Stimulated activated CD4-positive, alpha-beta T cell treated with anti-CD3 and anti-CD28 coated beads, Interleukin-15, amount 100 ng/mL, for 24 hours (primary cell): ENCODE measurements at places on chromosomes 13 and 19.

- no peak for DNase-seq
These were observed 10.2 kb upstream of the OR10H5 start for GRCh38 chr19:15776991-15777970.

DNA sequence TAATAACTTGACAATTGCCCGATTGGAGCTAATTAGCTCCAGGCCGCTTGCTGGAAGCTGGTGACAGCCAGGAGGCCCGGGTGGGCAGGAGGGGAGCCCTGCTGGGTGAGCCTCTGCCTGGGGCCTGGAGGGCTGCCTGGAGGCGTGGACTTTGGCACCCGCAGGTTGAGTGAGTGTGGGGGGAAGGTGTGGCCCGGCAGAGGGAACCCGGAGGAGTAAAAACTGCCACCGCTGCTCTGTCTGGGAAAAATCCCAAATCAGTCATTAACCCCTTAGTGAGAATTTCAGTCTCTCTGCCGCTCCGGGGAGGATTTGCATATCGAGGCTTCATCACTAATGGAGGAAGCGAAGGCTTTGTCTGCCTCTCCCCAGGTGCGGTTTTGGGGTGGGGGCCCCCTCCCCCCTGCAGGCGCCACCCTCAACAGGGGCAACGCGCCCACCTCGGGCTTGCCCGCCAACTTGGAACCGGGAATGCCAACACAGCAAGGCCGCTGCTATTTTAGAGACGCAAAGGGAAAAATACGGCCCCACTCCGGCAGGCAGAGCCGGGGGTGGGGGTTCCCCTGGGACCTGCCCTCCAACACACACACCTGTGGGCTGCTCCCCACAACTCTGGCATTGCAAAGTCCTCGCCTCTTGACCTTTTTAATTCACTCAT, 6.2 kb downstream of the EFNA2 start:
- DNase-seq = no peak

DNA sequence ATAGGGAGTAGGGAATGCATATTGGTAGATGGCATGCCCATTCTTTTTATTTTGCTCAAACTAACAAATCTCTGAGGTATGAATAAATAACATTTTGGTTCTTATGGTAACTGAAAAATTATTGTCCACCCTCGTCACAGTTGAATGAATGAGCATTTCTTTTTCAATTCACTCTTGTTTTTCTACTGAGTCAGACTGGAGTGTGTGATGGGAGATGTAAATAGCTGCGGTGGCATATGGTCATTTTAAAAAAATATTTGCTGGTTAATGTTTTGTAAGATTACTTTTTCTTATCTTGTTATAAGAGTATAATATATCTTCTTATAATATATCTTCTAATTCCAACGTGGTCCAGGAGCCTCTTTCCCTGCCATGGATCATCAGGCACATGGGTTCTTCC, 586.5 kb downstream of the SLITRK5 start:
- no peak for DNase-seq

- no peak for DNase-seq
These were observed 196.5 kb downstream of the ITGBL1 start for GRCh38 chr13:101648766-101649487.

GRCh38 chr13:51618626-51619025, 34.4 kb downstream of the WDFY2 start:
- DNase-seq = no peak

GRCh38 chr13:45194081-45194939, 6.5 kb downstream of the KCTD4 start:
- DNase-seq = no peak

DNA sequence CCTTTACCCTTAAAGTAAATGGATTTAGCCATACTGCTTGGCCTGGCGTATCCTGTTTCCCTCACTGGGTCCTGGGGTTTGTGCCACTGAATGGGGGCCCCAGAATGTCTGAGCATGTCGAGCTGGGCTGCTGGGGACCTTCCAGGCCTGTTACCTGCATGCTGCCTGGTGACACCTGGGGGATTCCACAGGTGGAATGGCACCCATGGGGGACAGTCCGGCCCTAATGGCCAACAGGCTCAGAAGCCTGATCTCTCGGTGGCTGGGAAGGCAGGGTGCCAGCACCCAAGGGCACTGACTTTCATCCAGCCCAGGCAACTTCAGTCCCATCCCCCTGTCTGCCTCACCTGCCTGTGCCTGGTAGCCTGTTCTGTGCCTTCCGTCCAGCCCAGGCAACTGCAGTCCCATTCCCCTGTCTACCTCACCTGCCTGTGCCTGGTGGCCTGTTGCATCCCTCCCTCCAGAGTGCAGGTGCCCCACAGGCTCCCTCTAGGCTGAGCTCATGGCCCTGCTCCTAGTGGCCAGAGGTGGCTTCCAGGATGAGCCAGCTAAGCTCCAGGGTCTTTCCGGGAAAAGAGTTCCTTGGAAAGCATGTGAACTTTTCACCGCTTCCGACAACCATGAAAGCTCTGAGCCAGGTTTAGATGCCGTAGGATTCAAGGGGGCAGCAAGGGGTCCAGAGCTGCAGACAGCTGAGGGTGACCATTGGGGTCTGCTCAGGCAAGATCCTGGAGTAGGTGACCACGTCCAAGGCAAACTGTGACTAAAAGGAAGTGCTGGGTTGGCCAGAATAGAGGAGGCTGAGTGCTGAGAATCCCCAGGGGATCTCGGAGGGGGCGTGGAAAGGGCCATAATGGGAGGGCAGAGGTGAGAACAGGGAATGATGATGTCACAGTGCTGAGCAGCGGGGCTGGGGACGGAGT, 30.3 kb upstream of the ZNF492 start:
- DNase-seq = no peak

DNA sequence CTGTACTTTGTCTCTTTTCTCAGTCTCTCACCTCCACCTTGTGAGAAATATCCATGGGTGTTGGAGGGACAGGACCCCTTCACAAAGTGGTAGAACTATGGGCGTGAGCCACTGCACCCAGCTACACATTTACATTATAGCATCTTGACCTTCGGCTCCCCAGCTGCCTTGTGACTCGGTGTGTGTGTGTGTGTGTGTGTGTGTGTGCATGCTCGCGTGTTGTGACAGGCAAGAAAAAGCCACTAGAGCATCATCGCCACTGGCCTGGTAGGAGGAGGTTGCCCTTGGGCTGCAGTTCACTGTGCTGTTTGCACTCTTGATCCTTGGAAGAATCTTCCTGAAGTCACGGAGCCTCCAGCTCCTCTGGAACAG, 13.7 kb upstream of the ZNF888 start:
- DNase-seq = no peak

GRCh38 chr19:58560007-58560887, 1.8 kb upstream of the UBE2M start:
- DNase-seq = no peak

GRCh38 chr13:98652721-98653462, 76.0 kb upstream of the STK24 start:
- no peak for DNase-seq

- DNase-seq = no peak
These were observed 32.2 kb downstream of the MTRF1 start for GRCh38 chr13:41231025-41231677.

- no peak for DNase-seq
These were observed 108.5 kb upstream of the GPC6 start for GRCh38 chr13:93118081-93118615.

- DNase-seq = no peak
These were observed 13.3 kb downstream of the APOC1 start for GRCh38 chr19:44927746-44928145.

DNA sequence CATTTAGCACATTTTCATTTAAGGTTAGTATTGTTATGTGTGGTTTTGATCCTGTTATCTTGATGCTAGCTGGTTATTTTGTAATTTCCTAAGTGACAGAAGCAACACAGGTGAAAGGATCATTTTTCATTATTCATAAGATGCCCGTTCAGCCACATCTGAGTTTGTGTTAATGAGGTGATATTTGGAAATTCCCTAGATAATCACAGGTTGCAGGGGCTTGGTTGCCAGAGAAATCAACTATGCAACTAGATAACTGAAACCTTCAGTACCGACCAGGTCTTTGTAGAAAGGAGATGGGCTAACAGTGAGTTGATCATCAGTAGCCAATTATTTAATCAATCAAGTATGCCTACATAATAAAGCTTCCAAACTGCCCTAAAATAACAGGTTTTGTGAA, 121.3 kb upstream of the UFM1 start:
- DNase-seq = no peak

GRCh38 chr19:41321600-41322270, 11.8 kb downstream of the CCDC97 start:
- no peak for DNase-seq

- no peak for DNase-seq
These were observed 2641.8 kb upstream of the PCDH20 start for GRCh38 chr13:64057372-64058020.

DNA sequence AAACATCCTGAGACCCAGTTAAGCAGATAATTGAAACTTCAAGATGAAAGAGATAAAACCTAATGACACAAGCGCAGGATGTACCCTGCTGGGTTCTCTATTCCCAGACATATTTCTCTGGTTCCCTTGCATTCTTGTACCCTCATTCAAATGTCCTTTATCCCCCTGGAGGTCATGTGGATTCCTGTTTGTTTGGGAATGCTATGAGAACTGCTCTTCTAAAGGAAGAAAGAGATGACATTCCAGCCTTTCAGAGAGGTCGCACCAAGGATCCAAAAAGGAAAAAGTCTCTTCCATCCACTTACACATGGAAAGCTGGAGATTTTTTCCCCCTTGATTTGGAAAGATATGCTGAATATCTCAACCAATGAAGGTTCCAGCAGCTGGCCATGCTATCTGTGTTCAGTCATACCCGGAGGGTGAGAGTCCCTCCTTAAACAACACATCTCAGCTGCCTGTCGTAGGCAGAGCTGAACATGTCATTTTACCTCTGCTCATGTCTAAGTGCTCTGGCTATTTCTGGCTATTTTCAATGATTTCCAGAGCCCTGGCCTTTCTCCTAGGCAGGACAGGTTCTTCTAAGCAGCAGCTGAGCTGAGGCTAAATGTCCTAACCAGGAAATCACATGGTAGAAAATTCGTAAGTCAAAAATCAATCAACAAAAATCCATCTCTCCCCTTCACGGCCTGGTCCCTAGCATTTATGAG, 52.5 kb downstream of the C13orf42 start:
- no peak for DNase-seq

DNA sequence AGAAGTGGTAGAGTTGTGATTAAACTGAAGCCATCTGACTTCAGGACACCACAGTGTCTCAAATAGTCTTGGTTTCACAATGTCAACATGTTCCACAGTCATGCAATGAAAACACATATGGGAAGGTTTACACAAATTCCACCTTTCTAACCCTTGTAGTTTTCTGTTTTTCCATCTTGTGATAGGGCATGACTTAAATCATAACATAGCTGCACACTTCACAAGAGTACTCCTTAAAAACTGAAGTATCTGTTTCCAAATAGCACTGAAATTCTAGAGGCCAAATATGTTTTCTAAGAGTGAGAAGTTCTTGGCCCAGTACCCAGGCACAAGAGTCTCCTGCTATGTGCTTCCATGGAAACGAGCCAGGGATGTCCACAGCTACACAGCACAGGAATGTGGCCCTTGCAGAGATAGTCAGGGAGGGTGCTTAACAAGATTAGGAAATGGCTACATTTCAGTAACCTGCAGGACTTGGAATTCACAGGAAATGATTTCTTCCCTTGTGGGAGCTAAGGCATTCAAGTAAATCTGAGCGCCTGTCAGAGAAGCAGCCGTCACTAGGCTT, 269.1 kb downstream of the NDFIP2 start:
- no peak for DNase-seq

DNA sequence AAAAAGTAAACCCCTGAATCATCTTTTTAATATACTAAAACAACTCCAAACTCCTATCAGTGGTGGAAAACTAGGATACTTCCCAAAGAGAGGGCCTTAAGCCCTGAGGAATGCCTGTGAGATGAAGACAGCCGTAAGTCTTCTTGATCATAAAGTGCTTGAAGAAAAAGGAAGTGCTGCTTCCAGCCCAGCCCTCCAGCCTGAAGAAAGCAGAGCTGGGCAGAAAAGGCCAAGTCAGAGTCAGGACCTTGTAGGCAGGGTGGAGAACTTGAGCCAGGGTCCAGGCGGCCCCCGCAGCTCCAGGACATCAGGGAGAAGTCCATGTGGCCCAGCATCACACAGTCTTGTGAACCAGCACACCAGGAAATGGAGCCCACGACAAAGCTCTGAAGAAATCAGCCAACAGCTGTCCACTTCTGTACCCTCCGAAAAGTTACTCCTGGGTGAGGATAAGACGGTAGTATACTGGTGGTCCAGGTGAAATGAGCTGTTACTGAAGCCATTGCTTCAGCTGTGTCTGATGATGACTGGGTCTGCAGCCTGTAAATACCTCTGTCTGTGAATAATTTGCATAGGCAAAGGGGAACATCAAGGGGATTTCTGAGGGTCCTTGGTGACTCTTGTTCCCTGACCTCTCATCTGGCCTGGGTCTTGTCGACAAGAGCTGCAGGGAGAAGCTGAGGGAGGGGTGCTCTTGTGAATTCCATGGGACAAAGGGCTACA, 18.7 kb upstream of the CRYL1 start:
- DNase-seq = no peak

- DNase-seq = no peak
These were observed 340.0 kb upstream of the SLITRK5 start for GRCh38 chr13:87331178-87331577.

- DNase-seq = peak; percentile 42
These were observed 727 bp downstream of the CNMD start for GRCh38 chr13:52738719-52739467.

DNA sequence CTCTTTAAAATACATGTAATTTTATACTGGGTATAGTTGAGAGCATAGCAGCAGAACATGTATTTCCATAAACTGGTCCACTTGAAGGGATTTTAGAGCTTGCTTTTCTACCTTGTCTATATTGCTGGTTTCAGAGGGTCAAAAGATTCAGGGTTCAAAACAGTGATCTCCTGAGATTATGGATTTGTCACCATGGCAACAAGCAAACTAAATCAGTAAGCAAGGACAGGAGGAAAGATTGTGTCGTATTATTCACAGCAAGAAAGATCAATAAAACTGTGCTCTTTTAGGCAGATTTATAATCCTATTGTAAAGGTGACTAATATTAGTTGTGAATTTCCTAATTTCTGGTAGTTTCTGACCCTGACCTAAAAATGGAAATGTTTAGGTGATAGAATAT, 496.4 kb downstream of the LMO7 start:
- DNase-seq = no peak

DNA sequence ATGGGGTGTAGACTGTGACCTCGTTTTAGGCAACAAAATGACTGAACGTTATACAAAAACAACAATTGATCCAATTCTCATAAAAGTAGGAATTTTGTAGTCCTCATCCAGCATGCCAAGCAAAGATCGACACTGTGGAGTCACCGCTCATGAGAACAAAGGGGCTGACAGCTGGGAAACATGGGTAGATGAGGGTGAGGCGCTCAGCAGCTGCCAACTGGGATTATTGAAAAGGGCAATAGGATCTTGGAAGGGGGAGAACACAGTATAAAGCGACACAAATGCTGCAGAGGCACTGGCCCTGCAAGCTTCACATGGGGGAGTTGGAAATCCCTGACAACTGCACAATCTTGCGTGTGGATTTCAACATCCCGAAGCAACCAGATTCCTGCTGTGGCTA, 5.4 kb upstream of the ZNF765 start:
- no peak for DNase-seq

DNA sequence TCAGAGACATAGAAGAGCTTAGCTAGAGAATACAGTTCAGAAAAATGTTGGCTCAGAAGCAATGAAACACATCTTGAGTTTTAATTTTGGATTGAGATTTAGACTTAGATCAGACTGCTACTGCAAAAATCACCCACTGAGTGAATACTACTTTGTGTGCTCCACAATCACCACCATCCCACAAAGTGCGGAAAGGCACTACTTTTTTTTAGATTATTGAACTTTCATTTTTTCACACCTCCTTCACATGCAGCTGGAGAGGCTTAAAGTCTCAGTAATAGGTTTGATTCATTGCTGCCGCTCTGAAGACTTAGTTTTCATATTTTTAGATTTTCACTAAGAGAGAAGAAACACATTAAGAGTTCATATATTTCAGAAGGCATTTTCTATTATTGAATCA, 289.9 kb upstream of the PRR20A start:
- DNase-seq = no peak
